Ovary (tissue), 10 donors: ENCODE measurements at places on chromosomes 16 and 17. TPM values are rescaled to one million over a fixed set of nuclear protein-coding genes. Genes with fewer than 3 reads are reported as not detected.

Gene BICDL2
- not detected for total RNA-seq

Gene SSTR5
- not detected for total RNA-seq

Gene RAB11FIP4
- 6.4 TPM for total RNA-seq

Gene NPIPA2
- total RNA-seq = 8.1 TPM

DNA sequence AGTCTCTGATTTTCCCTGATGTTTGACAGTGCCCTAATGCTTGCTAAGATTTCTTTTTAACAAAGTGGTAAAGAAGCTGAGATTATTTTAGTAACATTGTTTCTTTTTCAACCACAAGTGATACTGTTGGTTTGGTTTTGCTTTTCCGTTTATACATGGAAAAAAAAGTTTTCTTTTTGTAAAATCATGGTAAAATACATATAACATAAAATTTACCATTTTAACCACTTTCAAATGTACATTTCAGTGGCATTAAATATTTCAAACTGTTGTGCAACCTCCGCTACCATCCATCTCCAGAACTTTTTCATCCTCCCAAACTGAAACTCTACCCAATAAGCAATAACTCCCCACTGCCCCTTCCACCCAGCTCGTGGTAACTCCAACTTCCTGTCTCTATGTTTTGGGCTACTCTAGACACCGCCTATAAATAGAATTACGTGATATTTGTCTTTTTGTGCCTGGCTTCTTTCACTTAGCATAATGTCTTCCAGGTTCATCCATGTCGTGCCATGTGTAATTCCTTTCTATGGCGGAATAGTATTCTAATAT is 4.6 kb downstream of the CIITA start:
- DNase-seq = no peak

DNA sequence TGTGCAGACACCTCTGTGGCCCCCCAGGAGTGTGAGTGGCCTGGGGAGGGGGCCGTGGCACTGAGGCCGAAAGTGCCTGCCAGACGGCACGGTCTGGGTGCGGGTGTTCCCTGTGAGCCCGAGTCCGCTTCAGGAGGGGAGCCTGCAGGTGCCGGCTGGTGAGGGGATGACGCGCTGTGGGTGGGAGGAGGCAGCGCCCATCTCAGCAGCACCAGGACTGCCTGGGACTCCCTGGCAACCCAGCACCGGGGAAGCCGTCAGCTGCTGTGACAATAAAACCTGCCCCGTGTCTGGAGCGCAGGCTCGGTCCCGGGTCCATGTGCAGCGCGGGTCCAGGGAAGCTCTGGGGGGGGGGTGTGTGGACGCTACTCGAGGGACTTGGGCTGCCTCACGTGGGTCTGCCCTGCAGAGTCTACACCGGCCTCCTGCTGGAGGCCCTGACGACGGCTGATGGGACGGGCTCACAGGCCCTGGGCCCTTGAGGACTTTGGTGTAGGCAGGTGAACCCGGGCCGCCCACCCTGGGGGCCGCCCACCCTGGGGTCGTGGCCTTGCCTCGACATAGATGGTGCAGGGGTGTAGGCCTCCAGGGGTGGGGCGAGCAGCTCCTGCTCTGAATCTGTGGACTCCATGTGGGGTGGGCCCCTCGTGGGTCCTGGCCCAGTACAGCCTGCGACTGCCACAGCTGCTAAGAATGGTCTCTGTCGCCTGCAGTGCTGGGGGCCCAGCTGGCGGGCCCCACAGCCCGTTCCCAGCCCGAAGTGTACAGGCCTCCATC is 5.9 kb upstream of the RAB40C start:
- peak; percentile 56 for DNase-seq

GRCh38 chr16:53465606-53466280 is 31.5 kb downstream of the RBL2 start:
- no peak for DNase-seq

DNA sequence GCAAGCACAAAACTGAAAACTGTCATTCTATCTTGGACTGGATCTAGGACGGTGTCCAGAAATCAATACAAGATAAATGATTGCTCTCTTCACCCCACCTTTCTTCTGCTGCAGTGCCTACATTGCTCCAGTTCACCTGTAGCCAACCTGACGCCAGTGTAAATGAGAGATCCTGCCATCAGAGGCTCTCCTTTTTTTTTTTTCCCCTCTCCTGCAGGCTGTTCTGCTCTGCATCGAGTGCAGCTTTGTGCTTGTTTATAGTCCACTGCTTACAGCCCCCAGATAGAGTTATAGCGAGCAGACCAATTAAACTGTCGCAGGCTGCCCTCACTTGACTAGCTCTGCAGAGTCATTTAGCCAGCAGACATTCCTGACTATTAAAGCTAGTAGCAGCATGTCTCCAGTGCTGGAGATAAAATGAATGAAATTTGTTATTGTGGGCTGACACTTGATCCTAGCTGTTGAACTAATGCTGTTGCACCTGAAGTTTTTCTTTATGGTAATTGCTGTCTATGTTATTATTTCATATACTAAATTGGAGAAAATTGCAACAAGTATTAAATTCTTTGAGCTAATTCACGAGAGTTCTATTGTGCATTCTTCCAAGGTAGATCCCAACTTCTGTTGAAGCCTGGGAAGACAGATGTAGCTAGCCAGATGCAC is 257.1 kb downstream of the FTO start:
- DNase-seq = no peak

DNA sequence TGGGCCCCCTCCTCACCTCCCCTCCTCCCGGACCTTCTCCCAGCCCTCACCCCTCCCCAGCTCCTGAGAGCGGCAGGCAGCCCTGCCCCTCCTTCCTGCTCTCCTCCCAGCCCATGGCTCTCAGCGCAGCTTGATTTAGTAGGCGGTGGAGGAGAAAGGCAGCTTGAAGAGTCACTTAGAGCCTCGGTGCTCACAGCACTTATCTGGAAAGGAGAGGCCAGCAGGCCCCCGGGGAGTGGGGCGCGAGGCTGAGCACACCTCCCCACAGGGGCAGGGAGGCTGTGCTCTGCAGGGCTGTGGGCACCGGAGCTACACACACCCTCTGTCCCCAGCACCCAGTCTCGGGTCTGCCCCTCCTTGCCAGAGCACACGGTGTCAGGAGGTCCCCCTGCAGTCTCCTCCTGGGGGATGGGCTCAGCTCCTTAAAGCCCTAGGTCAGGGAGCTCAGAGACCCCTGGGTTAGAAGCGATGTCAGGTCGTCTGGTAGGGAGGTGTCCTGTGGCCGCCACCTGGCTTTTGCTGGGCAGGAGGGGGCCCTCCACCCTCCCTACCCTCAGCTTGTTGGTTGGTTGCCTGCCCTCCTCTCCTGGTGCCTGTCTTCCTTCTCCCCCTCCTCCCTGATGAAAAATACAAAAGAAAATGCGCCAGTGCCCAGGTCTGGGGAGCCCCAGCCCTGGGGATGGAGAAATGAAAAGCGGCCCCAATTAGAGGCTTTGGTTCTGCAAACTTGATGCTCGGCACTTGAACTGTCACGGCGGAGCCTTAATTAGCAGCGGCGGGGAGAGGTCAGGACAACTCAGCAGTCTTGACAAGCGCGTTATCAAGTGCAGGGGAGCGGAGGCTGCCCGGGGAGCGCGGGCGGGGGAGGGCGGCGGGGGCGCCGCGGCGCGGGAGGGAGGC is 151.1 kb upstream of the GSE1 start:
- peak; percentile 70 for DNase-seq

DNA sequence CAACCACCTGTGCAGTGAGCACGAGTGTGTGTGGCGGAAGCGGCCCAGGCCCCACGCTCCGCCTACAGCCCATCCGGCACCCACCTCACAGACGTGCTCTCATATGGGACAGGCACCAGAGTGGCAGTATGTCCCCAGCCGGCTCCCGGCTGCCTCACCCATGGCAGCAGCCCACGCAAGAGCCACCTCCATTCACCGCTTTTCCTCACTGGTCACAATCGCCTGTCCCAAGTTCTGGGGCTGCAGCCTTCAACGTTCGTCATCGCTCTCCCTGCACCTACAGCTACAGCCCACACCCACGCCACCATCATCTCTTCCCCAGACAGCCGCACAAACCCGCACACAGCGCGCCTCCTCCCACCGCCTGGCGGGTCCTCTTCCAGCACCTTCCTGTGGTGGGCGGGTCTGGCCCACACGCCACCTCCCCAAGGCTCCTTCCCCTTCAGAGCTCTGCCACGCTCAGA is 17.5 kb upstream of the TRAP1 start:
- DNase-seq = no peak

GRCh38 chr16:85750146-85750826 is 610 bp downstream of the C16orf74 start:
- DNase-seq = no peak

GRCh38 chr17:37179893-37180292 is 195.9 kb upstream of the C17orf78 start:
- DNase-seq = no peak

DNA sequence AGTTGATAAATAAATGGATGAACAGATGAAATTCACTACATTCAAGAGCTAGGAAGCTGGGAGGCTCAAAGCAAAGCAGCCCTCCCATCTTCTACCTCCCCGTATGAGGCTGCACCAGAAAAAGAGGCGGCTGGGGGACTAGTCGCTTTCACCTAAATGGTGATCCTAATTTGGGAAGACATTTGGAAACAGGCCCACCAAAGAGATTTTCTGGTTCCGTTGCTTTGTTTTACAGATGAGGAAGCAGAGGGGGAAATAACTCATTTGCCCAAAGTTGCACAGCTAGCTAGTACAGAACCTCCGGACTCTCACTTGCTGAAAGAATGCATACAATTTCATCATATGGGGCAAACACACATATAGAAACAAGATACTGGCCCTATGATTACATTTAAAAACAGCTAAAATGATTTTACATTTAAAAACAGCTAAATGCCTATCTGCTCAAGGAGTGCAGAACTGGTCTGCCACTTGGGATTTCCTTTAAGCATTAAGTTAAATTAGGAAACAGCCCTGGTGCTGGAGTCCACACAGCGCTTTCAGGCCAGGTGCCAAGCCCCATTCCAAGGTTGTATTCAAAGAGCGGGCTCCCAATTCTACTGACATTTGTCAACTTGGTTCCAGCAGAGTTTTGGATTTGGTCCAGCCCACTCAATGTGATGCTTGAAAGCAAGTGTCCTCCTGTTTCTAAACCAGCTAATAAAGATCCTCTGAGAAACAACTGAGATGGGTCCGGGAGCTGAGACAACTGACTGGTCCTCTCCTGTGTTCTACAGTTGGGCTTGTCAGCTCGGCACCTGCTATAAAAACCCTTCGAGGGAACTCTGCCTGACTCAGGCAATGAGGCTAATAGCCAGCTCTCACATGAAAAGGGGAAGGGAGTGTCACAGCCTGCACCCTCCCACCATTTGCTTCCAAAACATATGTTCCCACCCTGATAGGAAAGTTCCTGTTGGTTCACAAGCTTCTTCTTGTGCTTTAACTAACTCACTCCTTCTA is 11.7 kb downstream of the ERN1 start:
- peak; percentile 50 for DNase-seq

GRCh38 chr17:6701719-6702118 is 11.4 kb downstream of the SLC13A5 start:
- DNase-seq = peak; percentile 28

DNA sequence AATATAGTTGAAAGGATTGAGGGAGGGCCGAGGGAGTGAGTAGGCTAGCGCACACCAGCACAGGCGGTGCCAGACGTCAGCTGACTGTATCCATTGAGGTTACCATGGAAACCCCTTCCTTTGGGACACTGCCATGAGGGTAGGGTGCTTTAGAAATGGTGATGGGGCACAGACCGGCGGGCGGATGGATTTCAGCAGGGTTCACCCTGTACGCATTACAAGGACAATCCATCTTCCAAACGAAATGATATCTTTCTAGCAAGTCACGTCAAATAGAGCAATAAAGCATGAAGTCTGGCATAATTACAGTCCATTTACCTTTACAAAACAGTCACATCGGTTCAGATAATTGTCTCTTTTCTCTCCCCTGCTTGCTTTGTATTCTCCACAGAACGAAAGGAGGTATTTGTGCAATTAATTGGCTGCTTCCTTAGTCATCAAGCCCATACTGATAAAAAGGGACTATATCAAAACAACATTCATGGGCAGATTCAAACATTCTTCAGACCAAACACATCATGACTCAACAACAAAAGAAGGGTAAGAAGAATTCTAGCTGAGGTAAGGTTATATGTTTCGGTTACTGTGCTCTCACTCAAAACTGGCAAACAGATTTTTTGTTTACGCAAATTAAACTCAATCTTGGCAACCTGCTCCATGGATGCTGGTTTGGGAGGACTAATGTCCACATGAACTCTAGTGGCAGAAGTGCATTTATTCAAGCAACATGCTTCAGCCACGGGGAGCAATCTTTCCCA is 140.6 kb downstream of the CDK5R1 start:
- peak; percentile 66 for DNase-seq

DNA sequence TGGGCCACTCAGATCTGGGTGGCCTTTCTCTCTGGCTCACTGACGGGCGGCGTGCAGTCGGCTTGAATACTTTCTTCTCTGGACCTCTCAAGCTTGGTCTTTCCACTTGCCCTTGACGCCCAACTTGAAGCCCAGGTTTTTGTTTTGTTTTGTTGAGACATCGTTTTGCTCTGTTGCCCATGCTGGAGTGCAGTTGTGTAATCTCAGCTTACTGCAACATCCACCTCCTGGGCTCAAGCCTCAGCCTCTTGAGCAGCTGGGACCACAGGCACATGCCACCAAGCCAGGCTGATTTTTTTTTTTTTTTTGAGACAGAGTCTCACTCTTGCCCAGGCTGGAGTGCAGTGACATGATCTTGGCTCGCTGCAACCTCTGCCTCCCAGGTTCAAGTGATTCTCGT is 22.7 kb upstream of the KIF19 start:
- DNase-seq = no peak

GRCh38 chr16:3062553-3062952 is 2.9 kb upstream of the IL32 start:
- DNase-seq = no peak

DNA sequence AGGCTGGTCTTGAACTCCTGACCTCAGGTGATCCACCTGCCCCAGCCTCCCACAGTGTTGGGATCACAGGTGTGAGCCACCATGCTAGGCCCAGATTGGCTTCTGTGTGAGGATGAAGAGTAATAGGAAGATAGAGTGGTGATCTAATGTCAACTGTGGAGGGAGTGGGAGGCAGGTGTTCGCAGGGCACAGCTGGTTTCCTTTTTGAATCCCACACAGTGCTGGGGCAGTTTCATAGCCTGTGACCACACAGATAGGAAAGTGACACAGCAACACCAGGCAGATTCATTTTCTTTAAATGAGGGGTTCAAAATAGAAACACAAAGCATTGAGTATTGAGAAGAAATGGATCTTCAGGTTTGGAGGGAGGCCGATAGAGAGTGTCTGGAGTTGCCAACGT is 540.3 kb downstream of the WWOX start:
- DNase-seq = no peak

GRCh38 chr17:50139950-50140885 is 10.3 kb upstream of the SAMD14 start:
- DNase-seq = peak; percentile 81

GRCh38 chr16:83953796-83954576 is 946 bp downstream of the OSGIN1 start:
- no peak for DNase-seq

- DNase-seq = no peak
These were observed 16.0 kb downstream of the CAPN15 start for GRCh38 chr16:543301-544164.
